Stimulated activated CD4-positive, alpha-beta T cell treated with anti-CD3 and anti-CD28 coated beads, Interleukin-1b, Interleukin-23, amount 100 ng/mL, for 24 hours (primary cell): ENCODE measurements at places on chromosomes 2 and 18.

DNA sequence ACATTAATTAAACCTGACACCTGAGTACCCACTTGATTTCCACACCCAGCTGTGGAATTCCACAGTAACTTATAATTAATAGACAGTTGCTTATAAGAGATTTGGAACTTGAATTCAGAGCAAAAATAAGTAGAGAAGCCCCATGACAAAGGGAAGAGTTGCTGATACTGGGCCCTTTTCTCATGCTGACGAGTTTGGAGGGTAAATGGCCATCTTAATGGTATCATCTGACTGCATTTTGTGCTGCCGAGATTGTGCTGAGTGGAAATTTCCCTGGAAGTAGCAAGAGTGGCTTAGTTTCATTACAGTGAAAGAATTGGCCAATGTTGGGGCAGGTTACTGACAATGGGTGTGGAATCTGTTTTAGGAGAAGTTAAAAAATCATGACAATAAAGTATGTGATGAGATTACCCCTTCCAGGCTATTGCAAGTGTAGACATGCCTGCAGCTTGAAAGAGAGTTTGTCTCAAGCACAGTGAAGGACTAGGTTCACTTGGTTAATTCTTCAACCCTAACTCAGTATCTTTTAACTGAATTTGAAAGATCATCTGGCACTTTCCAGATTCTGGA, 49.9 kb downstream of the VSNL1 start:
- DNase-seq, result no peak

- DNase-seq, result no peak
These were observed 32.1 kb upstream of the INSIG2 start for GRCh38 chr2:118056165-118056534.

DNA sequence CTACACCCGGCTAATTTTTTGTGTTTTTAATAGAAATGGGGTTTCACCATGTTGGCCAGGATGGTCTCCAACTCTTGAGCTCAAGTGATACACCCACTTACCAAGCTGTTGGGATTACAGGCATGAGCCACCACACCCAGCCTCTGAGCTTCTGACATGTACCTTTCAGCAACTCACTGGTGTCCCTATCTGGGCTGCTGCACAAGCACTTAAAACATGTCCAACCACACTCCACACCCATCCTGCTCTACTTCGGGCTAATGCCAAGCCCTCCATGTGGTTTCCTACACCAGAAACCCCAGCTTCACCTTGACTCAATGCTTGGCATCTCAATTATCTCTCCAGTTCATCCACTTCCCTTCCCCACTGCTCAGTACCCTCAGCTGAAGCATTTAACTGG, 22.4 kb upstream of the ARMC9 start:
- no peak for DNase-seq

GRCh38 chr2:191916826-191917225, 69.9 kb upstream of the CAVIN2 start:
- no peak for DNase-seq

DNA sequence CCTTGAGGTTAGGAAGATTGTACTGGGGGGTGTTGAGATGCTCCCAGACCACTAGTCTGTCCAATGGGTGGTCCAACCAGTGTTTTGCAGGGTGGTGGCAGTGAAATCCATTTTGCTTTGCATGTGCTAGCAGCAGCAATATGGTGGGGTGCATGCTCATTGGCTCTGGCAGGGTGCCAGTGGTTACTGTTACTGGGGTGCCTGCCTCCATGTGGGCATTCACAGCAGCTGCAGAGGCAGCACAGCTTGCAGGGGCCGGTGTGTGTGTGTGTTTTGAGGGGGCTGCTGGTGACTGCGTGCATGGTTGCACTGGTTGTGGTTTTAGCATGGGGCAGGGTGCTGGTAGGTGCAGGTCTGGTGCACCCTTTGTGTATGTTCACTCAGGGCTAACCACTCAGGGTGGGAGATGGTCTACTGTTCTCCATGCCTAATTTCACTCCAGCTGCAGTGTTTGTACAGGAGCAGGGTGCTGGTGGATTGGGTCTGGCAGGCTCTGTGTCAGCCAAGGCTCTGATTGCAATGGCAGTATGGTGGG, 265.4 kb downstream of the NUP35 start:
- DNase-seq, result no peak

GRCh38 chr18:28032177-28032576, 144.8 kb downstream of the CDH2 start:
- DNase-seq, result no peak

DNA sequence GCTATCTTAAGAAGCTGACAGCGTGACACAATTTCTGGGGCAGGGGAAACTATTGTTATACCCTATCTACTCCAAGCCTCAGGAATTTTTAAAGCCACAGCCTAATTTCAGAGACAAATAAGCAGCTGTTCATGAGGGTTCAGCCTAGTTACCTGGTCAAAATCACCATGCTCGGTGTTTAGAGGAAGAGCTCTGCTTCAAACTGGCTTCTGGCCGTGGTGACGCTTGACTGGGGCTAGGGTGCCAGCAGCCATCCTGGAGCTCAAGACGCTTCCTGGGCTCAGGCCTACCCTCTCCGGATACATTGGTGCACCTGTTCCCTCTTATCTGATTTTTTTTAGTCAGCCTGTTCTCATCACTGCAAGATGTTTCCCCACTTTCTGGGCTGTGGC, 41.7 kb downstream of the FRZB start:
- DNase-seq, result no peak

DNA sequence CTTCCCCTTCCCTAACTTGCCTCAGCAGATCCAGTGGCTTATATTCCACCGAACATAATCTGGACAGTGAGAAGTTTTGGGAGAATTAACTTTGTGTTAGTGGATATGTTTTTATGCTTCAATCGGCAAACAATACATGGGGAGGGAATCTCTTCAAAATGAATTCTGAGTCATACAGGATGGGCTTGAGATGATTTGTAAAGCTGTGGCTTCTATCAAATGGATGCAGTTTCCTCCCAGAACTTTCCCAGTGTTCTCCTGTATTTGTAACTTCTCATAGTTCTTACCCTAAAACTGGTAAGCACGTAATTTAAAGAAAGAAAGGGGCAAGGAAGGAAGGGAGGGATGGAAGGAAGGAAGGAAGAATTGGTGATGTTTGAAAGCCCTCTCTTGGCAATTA, 36.8 kb downstream of the PDCL3 start:
- no peak for DNase-seq

DNA sequence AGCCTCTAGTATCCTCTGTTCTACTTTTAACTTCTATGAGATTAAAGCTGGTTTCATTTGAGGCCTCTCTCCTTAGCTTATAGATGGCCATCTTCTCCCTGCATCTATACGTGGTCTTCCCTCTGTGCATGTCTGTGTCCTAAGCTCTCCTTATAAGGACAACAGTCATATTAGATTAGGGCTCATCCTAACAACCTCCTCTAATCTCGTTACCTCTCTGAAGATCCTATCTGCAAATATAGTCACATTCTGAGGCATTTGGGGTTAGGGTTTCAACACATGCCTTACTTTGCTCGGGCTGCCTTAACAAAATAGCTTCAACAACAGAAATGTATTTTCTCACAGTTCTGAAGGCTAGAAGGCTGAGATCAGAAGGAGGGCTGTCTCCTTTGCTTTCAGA, 11.6 kb upstream of the APOB start:
- DNase-seq, result no peak
